ENCODE measurements at places on chromosomes 13 and 19.

DNA sequence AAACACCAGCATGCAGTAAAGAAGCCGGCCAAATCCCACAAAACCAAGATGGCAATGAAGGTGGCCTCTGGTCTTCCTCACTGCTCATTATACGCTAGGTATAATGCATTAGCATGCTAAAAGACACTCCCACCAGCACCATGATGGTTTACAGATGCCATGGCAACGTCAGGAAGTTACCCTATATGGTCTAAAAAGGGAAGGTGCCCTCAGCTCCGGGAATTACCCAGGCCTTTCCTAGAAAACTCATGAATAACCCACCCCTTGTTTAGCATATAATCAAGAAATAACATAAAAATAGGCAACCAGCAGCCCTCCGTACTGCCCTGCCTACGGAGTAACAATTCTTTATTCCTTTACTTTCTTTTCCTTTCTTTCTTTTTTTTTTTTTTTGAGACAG, 21.1 kb upstream of the PLEKHF1 start:
- DNase-seq, result no peak

- no peak for DNase-seq
Observed at GRCh38 chr13:23630349-23631093, 60.3 kb downstream of the TNFRSF19 start.

DNA sequence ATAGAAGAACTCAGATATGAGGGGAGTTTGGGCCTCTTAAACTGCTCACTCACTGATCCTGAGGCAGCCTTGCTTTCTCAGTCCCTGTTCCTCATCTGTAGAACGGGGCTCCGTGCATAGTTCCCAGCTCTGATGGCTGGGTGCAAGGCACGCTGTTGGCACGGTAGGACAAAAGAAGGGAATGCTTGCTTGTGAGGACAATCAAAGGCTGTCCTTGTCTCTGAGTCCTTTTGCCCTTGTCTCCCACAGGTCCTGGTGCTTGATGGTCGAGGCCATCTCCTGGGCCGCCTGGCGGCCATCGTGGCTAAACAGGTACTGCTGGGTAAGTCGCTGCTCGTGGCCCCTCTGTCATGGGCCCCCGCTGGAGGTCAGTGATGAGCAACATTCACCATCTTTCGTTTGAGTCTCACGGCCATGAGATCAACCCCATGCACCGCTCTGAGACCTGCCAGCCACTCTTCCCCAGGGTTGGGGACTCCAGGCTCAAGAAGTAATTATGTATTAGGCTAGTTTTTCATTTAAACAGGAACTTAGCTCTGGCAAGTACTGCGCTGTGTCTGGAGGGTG, 2.3 kb downstream of the RPL13A start:
- DNase-seq, result no peak

GRCh38 chr13:31930901-31931522, 100.6 kb upstream of the FRY start:
- no peak for DNase-seq

GRCh38 chr13:44413095-44413494, 39.5 kb downstream of the SERP2 start:
- no peak for DNase-seq

- no peak for DNase-seq
Observed at GRCh38 chr13:75492389-75492788, 10.4 kb upstream of the TBC1D4 start.

GRCh38 chr13:90882551-90882950, 464.9 kb upstream of the MIR17HG start:
- DNase-seq, result no peak

DNA sequence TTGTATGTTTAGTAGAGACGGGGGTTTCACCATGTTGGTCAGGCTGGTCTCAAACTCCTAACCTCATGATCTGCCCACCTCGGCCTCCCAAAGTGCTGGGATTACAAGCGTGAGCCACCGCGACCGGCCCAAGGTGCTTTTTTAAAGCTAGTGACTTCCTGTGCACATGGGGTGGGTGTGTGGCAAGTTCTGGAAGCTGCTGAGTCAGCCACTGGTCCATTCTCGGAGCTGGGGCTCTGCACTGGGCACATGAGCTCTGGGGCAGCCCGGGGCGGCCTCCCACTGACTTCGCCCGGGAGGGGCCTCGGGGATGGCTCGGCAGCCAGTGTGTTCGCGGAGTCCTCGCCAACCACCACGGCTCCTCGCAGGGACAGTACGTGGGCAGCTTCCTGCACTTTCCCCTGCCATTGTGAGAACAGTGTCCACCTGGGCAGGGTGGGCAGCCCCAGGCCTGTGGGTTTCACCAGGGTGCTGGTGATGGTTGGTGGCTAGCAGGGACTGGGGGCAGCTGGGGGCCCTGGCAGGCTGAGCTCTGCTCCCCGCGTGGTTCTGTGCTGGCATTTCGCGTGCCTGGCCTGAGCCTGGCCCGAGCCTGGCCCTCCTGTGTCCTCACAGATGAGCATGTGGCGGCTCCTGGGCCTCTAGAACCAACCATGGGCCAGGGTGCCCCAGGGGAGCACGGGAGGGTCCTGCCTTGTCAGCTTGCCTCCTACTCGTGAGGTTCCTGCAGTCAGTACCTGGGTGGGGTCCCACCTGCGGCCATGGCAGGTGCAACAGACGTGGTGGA, 12.2 kb downstream of the CBARP start:
- no peak for DNase-seq

DNA sequence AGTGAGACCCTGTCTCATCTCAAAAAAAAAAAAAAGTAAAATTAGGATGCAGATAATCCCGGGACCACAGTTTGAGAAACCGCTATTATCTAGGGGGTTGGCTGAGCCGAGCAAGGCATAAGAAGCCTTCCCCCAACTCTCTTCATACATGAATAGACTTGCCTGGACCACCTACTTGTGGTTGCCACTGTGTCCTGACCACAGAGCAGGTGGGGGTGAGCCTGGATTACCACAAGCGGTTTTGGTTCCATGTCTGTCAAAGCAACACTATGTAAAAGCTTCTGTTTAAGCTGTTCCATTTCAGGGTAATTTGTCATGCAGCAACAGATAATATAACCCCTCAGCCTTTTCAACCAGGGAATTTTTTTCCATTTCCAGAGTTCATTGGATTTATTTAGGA, 3.3 kb upstream of the NAPA start:
- no peak for DNase-seq

DNA sequence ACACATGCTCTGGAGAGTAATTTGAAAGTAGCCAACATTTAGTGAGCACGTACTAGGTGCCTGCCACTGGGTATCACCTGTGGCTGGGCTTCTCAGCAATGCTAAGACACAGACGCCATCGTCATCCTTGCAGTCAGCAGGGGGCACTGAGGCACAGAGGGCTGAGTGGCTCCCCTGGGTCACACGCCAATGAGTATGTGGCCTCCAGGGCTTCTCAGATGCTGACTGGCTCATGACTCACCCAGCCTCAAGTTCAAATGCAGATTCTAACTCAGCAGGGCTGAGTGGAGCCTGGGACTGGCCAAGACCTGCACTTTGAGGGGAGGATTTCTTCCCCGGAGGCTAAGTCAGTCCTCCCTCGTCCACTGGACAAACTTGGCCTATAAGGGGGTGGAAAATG, 115.1 kb upstream of the CACNA1A start:
- DNase-seq, result peak; percentile 67

DNA sequence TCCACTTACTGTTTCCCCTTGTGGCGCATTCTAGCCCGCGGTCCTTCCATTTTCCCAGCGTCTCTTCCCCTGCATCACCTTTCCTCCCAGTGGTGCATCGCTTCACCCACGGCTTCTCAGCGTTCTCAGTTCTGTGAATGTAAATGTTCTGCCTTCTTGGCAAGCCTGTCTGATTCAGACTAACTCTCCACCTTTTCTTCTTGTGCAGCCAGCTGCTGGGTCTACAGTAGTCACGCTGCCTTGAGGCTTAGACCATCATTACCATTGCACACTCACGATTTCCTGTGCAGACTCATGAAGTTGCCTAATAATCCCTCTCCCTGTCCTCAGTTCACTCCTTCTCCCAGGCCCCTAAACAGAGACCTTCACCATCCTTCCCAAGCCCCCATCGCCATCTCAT, 75.0 kb downstream of the DHRS12 start:
- DNase-seq, result peak; percentile 53

- no peak for DNase-seq
Observed at GRCh38 chr19:547836-548720, 4.2 kb downstream of the GZMM start.

DNA sequence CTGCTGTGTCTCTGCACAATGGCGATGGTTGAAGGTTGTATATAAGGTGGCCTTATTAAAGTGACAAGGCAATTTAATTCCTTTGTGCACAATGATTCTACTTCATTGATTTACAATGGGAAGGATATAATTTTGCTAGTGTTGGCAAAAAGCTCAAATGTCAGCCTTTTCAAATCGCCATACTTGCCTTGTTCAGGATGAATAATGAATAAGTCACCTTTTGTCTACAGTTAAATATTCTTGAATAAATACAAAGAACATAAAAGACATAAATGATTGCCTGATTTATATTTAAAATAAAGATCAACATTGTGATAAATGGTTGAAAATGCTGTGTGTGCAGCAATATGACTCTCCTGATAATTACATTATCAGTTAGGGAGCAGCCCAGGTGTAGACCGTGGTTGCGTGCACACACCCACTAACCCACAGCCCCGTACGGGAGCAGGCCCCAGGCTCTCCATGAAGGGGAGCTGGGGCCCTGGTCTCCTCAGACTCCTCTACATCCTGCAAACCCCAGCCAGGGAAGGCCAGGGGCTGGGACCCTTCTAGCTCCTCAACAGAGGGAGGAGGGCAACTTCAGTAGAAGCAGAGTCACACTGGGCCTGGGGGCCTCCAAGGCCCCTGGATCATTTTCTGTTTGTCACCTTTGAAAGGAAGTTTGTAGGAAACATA, 64.9 kb downstream of the TEX29 start:
- DNase-seq, result no peak

GRCh38 chr19:11093689-11094238, 4.5 kb downstream of the LDLR start:
- DNase-seq, result no peak

DNA sequence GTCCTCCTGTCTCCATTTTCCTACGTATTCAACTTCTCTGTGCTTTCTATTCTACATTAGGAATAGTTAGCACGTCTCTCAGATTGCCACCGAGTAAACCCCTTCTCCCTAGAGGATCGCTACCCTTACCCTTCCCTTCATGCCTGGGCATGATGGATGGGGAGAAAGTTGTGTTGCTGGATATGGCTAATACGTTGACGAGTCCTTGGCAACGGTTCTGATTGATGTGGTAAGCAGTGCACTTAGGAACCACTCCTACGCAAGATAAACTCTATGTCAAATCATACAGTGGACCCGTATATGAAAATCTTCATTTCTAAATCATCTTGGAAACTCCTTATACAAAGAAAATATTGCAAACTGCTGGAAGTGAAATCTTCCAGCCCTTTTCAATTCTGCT, 224.5 kb downstream of the EFNB2 start:
- DNase-seq, result no peak

DNA sequence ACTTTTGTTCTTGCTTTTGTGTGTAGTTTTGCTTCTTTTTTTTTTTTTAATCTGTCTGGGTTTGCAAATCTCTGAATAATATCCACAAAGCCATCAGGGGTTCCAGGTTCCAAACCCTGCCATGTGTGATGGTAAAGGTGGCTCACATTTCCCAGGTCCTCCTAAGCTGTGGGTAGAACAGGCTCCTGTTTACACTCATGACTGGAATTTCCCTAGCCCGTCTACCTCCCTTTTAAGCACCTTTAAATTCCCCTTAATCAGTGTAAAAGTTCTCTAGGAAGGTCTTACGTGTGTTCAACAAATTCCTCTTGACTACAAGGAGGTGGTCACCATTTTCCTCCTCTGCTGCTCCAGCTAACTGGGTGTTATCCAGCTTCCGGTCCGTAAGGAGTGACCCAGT, 62.8 kb downstream of the EFNB2 start:
- DNase-seq, result no peak

- DNase-seq, result no peak
Observed at GRCh38 chr13:71830736-71831135, 36.3 kb downstream of the DACH1 start.

DNA sequence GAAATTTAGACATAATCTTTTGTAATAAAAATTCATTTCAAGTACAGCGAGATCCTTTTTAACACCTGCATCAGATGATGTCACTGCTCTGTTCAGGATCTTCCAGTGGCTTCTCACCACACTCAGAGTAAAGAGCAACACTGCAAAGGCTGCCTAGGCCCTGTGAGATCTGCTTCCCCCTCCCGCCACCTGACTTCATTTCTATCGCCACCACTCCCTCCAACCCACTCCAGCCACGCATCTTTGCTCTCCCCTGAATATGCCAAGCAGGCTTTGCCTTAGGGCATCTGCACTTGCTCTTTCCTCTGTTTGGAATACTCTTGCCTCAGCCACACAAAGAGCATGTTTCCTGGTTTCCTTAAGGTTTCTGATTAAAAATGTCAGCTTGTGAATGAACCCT, 58.3 kb downstream of the MBNL2 start:
- no peak for DNase-seq
